ENCODE measurements at places on chromosomes 2 and 18. TPM values are rescaled to one million over a fixed set of nuclear protein-coding genes. Genes with fewer than 3 reads are reported as not detected.

Gene PROC
- total RNA-seq = 5.9 TPM

Gene TCF4
- 60.3 TPM for total RNA-seq

Gene ITGAV
- total RNA-seq = 99.0 TPM

Gene IRS1
- 13.4 TPM for total RNA-seq

Gene CKAP2L
- 0.88 TPM for total RNA-seq

Gene COBLL1
- total RNA-seq = 205 TPM

Gene FBXO48
- 1.3 TPM for total RNA-seq

Gene ABCB11
- 0.03 TPM for total RNA-seq

Gene UGT1A3
- 0.57 TPM for total RNA-seq

Gene EGR4
- not detected for total RNA-seq

Gene SLC9A2
- total RNA-seq = 5.9 TPM

DNA sequence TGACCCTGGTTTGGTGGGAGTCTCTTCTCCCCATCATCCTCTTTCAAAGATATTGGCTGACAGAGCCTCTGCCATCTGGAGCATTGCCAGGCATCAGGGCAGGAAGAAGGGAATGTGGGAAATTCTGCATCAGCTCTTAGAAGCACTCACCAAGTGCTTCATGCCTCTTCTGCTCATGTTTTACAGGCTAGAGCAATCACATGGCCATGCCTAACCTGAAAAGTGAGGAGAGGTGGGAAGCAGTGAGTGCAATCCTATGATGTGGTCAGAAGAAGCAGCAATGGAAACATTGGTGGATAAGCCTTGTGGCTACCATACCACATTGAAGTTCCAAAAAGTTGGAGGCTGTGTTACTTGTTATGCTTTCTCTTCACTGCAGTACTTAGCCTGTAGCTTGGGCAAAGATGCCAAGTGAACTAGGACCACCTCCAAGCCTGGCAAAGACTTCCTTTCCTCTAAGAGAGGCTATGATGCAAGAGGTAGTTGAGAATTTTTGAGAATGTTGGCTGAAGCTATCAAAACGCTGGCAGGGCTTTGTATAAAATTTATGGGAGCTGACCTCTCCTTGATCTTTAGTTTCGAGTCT is 64.1 kb downstream of the BCL2L11 start:
- no peak for DNase-seq

GRCh38 chr2:217919204-217919603 is 83.6 kb downstream of the TNS1 start:
- no peak for DNase-seq

GRCh38 chr2:239178954-239179353 is 221.9 kb downstream of the HDAC4 start:
- no peak for DNase-seq

DNA sequence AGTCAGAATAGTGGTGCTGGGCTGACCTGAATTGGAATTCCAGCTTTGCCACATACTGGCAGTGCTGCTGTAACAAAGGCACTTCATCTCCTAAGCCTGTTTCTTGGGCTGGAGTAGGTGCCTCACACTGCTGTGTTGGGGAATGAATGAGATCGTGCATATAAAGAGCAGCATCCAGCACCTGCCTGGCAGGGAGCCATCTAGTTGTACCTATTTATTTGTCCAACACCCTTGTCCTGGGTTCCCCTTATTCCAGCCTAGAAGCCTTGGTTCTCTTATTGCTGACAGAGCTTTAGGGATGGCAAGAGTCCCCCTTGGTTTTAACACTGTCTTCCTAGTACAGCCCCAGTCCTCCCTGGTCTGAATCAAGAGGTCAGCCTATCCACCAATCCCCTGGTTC is 275.3 kb upstream of the RAB12 start:
- DNase-seq = no peak

DNA sequence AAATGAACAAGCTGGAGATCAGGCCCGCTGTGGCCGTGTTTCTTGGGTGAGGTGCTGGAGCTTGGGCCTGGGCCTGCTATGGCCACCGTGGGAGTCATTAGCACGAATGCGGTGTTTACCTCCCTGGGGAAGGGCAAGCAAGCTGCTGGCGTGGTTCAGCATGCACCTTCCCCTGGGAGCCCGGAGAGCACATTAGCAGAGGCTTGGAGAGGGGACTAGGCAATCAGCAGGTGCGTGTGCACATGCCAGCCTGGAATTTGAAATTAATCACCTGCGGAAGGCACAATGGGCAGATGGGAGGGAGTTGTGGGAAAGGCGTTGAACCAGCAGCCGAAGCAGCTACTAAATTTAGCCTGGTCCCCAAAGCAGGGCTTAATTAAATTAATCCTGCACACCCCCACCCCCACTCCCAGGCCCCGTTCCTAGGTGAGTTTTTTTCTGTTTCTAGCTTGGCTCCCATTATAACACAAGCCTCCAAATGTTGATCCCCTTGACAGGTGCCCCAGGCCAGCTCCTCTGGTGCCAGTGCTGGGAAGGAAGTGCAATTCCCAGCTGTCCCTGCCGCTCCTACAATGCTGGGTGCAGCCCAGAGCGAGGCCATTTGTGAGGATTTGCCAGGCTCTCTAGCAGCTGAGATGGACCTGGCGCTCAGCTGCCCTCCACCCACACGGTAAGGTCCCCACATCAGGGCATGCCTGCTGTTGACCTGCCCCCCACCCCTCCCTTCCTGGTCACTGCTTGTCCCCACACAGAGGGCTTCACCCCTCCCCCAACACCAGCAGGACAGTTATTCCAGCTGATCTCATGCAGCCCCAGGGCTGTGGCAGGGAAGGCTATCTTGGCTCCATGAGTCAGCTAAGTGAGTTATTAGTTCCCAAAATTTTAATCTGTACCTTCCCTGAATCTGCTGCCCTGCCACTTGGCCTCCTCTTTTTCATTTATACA is 115.0 kb downstream of the ZBTB7C start:
- peak; percentile 51 for DNase-seq

DNA sequence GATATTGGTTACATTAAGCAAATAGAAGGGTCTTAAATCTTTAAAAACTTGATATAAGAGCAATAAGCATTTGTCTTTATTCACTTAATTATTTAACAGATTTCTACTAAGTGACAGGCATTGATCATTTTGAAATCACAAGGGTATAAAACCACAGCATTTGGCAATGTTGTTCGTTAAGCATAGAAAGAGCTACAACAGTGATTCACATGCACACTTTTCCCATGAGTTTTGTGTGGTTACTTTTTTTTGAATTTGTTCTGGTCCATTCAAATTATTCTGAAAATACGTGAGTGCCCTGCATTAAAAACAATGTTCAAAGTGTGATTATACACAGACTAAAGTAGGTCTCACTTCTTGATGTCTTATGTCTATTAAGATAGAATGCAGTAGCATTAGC is 52.2 kb downstream of the LYPD6B start:
- no peak for DNase-seq

DNA sequence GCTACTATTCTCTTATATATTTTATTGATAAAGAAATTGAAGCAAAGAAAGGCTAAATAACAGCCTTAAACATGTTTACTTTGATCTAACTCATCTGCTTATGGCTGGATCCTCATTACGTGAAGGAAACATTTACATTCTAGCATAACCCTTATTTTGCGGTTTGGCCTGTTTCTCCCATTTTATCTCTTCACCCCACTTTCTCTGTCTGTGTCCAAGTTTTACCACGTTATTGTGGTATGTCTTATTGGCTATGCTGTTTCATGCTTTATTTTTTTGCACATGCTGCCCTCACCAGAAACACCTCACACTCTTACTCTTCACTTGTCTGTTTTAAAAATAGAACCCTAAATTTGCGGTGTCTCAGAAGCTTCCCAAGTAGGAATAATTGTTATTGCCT is 78.5 kb downstream of the RPIA start:
- DNase-seq = no peak

- DNase-seq = no peak
Observed at GRCh38 chr2:9707008-9707407, 76.2 kb upstream of the YWHAQ start.

DNA sequence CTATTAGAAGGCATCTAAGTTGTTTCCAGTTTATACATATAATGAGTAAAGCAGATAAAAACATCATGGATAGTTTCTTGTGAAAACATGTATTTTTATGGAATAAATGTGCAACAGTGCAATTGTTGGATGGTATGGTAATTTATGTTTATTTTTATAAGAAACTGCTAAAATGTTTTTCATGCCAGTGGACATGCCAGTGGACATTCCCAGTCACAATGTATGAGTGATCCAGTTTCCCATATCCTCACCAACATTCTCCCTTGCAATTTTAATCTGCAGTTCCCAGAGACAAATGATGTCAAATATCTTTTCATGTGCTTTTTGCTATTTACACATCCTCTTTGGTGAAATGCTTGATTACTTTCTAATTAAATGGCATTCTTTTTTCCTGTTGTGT is 818.6 kb downstream of the SUCLG1 start:
- no peak for DNase-seq

- DNase-seq = no peak
Observed at GRCh38 chr2:222203041-222203440, 95.8 kb downstream of the PAX3 start.

- no peak for DNase-seq
Observed at GRCh38 chr2:80968450-80968849, 663.9 kb upstream of the LRRTM1 start.

- DNase-seq = peak; percentile 80
Observed at GRCh38 chr2:118881490-118882129, 34.2 kb upstream of the EN1 start.

DNA sequence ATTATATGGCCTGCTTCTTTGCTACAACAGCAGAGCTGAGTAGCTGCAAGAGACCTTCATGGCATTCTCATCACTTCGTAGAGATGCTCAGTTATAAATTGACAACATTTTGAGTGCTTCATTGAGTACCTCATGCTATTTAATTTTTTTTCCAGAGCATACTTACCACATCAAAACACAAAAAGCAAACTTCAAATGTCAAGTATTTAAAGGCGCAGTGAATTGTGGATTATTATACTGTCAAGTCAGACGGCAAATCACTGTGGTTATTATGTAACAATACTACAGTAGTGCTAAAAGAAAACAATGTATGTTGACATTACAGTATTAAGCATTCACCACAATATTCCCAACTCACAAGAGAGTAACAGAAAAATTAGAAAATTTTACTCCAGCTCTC is 12.5 kb downstream of the ZC3H8 start:
- no peak for DNase-seq

DNA sequence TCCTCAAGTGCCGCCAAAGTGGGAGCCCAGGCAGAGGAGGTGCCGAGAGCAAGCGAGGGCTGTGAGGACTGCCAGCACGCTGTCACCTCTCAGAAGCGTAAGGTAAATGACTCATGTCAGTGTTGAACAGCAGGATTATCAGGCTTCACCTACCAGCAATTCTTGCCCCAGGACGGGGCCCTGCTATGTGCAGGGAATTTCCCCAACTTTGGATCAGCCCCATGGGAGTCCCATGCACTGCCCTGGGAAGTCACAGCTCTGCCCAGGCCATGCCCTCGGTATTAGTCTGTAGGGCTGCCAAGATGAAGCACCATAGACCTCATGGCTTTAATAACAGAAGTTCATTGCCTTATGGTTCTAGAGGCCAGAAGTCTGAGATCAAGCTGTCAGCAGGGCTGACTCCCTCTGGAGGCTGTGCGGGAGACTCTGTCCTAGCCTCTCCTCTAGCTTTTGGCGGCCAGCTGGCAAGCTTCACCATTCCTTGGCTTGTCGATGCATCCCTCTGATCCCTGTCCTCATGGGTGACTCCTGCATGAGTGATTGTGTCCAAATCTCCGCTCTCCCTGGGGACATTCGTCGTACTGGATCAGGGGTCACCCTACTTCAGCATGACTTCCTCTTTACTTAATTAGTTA is 55.9 kb downstream of the TRPM8 start:
- no peak for DNase-seq

DNA sequence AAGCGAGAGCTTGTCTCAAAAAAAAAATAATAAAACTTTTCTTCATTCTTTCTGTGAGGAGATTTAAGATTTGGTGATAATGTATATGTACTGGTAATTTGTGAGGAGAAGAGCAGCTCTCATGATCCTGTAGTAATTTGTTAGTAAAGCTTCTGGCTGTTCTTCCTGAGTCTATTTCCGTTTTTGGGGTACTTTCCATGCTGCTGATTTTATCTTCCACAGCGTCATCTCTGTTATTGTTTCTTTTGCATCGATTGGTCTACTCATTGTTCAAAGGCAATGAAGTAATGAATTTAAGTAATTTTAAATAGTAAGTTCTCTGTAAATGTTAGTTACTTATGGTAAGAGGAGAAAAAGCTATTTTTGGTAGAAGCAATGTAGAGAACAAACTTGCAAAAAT is 12.0 kb downstream of the NDUFAF7 start:
- no peak for DNase-seq

GRCh38 chr2:154912215-154912614 is 213.7 kb downstream of the KCNJ3 start:
- DNase-seq = no peak

GRCh38 chr18:62437235-62438017 is 85.4 kb upstream of the ZCCHC2 start:
- no peak for DNase-seq

DNA sequence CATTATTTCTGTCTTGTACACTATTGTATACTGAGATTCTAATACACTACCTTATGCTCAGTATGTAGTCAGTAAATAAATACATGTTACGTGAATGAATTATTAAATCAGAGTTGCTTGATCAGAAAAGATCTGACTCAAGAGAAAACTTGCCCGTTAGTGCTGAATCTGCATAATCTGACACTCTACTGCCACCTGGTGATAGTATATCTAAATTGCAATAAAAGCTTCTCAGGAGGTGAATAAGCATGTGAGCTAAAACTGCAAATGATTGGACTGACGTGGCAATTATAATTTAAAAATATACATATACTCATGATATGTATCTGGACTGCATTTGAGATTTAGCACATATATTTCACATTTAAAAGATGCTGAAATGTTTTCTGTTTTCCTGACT is 70.4 kb downstream of the KIAA1328 start:
- DNase-seq = no peak

DNA sequence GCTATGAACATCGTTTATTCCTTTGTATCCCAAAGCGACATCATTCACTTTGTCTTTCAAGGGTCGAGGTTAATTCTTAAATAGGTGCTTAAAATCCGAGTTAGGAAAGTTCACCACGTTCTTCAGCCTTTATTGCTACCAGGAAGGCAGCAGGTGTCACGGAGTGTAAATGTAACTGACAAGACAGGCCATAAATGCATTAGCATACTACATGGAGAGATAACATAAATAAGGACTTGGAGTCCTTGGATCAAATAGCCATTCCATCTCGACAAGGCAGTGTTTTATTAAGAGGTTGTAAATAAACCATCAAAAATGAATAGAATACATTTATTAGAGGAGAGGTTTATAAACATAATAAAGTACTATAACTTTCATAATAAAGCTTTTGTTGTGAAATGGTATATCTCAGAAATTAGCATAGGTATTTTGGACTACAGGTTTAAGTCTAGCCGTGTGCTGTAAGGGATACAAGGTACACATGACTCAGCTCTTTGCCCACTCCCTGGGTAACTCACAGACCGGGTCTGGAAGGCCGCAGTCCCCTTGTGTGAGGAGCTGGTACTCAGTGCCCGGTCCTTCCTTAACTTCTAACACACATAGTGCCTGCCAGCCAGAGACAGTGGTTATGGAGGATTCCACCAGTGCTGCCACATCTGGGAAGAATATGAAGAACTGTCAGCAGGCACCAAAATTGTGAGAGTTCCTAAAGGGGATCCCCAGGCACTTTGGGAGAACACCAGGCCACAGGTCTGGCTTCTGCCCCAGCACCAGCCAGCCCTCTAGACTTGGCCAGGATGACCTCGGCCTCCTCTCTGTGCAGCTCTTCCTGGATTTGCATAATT is 29.4 kb downstream of the CAPN13 start:
- no peak for DNase-seq

- DNase-seq = no peak
Observed at GRCh38 chr2:69735686-69736085, 6.2 kb upstream of the ANXA4 start.

GRCh38 chr2:37588316-37588777 is 83.1 kb downstream of the CDC42EP3 start:
- DNase-seq = no peak

GRCh38 chr2:131168538-131168937 is 40.8 kb upstream of the POTEE start:
- DNase-seq = no peak

Measured in kidney (tissue), 22 donors.